ENCODE measurements at places on chromosomes 16 and 17.

DNA sequence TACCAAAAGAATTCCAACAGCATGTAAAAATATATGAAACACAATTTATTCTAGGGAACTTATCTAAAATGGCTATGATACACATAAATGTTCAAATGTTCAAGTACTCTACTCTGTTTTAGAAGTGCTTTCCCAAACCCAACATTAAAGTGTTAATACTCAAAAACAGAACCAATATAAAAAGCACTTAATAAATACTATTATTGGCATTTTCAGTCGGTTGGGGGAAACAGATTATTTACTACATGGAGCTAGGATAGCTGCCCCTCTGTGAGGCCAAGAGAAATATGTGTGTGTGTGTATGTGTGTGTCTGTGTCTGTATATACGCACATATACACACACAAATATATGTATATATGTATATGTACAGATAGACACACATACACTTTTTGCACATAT is 32.1 kb upstream of the BRIP1 start:
- DNase-seq, result no peak

DNA sequence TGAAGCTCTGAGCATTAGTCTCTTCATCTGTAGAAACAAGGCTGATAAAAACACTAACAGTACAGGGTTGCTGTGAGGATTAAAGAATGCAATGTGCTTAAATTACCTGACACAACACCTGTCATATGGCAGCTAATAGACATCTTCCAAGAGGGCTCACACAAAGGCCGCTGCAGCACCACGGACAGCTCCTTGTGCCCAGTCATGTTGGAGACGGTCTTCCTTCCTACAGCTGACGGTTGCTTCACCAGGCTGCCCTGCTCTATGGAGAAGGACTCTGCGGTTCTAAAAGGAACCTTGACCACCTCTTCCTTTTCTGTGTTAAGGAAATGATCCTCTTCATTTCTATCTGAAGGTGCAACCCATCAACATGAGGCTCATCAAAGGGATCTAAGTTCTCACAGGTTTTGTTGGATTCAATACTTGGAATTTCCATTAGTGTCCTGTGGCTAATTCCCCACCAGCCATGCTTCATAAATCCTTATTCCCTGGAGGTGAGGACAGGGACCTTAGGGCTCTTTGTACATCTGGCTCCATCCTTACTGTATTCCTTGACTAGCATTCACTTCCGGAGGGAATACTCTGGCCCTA is 138.9 kb upstream of the CES5A start:
- DNase-seq, result peak; percentile 16

- no peak for DNase-seq
These were observed 142.6 kb downstream of the WSCD1 start for GRCh38 chr17:6212766-6213165.

DNA sequence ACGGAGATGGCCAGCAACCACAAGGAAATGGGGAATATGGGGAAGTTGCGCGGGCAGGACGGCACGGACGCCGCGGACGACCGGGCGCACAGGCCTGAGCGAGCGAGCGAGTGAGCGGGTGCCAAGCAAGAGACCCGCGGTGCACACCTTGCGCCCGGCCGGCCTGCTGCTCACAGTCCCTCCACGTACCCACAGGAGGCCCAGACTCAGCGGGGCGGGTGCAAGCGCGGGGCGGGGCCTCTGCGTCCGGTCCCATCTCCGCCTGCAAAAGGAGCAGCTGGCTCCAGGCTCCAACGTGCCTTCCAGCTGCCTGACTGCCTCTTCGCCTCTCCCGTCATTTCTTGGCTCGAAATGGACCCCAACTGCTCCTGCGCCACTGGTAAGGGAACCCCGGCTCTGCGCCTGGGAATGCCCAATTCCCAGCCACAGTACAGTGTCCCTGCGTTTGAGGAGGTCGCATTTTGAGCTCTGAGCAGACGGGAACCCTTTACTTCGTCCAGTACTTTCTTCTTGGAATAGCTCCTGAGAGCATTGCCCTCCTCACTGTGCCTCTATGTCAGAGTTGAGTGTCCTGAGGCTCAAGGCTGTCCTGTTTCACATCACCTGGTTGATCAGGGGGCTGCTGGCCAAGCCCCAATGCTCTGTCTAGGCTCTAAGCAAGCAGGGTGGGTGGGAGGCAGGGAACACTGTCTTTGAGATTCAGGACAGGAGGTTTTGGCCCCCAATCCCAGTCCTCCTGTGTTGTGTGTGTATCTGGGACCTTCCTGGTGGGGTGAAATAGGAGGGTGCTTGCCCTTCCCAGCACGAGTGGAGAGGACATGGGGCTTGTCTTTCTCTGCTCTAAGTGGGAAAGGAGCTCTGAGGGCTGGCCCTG is 8.1 kb upstream of the MT1E start:
- peak; percentile 68 for DNase-seq

DNA sequence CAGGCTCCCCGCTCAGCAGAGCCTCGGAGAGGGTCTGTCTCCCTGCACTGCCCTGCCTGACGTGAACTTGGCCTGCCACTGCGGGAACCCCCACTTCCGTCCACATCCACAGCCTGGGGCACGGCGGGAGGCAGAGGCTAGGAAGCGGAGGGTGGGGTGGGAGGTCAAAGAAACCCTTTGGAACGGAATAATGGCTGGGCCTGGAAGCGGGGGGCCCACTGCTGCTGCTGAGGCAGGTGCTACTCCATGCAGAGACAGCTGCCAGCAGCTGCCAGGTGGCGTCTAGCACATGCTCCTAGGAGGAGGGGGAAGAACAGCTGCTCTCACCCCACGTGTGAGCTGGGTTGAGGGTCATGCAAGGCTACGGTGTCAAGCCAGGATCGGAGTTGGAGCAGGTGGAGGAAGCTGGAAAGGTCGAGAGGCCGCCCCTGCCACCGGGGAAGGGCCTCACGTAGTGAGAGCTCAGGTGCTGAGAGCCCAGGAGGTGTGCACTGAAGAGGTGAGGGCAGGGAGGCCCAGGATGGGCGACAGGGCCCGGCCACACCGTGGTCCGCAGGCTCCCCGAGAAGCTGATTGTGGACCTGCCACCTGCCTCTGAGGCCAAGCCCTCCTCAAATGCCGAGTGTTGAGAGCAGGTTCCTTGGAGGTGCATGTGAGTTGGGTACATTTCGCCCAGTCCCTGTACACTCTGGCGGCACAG is 9.8 kb downstream of the FSCN2 start:
- no peak for DNase-seq

DNA sequence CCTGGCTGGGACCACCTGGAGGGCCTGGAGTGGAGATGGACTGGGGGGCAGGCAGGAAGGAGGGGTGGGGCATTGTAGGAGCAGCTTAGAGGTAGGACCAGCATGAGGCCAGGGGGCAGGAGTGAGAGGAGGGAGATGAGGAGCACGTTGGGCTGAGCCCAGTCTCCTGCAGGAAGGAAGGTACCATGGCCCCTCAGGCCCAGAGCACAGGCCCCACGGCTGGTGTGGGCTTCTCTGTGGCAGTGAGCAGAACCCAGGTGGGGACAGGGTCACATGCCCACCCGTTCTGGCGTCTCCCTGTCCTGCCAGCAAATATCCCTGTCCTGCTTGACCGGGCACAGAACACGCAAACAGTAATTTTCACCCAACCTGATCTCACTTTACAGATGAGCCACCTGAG is 141.8 kb downstream of the ENGASE start:
- no peak for DNase-seq

DNA sequence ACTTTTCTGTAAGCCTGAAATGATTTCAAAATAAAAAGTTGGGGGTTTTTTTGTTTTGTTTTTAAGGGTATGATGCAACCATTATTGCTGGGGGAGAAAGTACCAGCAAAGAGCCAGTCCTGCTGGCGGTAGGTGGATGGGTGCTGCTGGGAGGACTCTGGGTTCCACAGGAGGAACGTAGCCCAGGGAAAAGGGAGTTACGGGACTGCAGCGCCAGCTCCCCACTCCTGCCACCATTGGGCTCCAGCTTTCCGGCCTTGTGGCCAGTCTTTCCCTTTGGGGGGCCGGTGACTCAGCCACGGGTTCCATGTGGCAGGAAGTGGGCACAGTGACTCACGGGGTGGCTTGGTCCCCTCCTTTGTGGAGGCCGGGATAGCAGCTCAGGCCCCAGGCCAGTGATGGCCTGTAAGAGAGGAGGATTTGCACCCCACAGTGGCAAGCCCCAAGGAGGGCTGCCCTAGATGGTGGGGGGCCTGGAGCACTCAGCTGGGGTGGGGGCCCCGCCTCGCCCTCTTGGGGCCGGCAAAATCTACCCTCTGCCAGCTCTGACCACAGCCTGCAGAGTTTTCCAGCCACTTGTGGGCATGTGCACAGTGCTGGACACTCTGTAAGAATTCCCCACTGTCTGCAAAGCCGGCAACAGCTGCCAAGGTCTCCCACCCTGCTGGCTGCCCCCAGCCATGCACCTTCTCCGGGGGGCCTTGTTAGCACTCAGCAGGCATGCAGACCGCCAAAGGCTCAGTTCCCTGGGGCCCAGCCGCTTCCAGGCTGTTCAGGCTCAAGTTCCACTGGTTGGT is 30.4 kb downstream of the SOCS3 start:
- peak; percentile 54 for DNase-seq

GRCh38 chr16:17072104-17072503 is 398.7 kb downstream of the XYLT1 start:
- DNase-seq, result no peak

DNA sequence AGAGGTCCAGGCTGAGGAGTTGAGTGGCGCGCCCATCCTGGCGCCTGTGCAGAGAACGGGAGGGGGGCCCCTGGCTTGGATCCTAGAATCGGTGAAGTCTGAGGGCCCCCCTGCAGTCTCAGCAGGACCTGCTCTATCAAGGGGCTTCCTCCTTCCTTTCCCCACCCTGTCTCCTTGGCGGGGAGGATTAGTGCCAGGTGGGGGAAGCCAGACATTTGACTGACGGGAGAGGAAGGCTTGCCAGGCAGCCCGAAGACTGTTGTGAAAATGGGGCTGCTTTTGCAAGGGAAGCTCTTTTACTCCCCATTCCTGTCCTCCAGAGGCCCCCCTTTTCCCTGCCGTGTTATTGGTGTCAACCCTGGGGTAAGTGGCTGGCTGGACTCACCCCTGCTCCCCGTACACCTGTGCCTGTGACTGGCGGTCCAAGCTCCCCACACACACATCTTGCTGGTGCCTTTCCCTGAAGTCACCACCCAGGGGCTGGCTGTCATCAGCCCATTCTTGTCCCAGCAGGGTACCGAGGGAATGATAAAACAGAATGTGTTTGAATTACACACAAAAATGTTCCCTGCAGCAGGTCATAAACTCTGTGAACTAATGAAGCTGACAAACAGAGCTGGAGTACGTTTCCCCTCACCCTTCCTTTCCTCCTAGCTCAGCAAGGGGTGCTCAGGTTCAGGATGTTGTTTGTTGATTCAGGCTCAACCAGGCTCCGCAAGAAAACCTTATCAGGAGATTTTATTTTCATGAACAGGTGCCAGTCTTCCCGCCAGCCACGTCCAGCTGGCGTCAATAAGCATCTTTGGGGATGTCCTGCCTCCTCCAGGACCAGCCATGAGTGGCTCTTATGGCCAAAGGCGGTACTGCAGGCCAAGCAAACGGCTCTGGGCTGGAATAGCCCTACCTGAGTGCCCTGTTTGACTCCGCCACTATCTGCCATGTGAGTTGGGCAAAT is 4.4 kb upstream of the ARMC7 start:
- DNase-seq, result peak; percentile 51

DNA sequence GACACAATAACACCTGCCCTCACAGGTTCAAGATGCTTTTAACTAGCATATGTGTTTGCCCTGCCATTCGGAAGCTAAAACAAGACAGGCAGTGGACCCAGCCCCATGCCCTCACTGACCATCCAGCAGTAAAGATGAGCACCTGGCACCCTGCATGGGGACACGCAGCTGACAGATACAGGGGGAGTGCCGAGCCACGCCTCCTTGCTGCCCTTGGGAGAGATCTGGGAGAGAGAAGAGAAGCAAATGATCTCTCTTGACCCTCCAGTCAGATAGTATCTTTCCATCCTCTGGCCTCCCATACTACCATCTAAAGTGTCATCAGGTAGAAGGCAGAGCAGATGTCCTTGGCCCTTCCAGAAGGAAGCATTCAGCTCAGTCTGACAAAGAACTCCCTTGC is 40.6 kb upstream of the MYOCD start:
- no peak for DNase-seq

- DNase-seq, result peak; percentile 70
These were observed 24.5 kb downstream of the STXBP4 start for GRCh38 chr17:54992797-54993639.

DNA sequence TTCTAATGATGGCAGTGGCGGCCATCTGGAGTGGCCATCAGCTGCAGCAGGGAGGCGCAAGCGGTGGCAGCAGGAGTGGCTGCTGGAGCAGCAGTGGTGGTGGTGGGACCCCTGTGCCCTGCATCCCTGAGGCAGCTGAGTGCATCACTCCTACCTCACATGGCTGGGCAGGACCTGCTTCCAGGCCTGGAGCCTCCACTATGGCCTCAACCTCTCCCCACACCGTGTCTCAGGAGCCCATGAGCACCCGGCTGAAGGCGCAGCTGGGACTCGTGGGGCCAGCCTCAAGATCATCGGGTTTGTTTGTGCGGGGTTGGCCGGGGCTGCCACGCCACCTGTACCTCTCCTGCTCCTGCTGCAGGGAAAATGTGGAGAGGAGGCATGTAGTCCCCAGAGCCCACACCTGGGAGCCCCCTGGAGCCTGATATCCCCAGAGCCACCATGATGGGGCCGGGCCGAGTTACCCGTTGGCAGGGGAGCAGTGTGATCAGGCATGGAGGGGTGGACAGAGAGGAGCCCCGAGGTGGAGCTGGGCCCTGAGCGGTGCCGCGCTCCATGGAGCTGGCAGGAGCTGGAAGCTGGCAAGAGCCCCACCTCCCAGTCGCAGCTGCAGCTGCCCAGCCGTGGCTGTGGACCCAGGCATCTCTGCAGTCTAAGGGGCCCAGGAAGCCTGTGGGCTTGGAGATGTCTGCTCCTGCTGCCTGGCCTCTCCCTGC is 16.7 kb downstream of the RHOT1 start:
- DNase-seq, result no peak
